ENCODE measurements at places on chromosomes 3 and 15.
A peak's percentile ranks its signal among the peaks of the same experiment; 100 is the strongest.

DNA sequence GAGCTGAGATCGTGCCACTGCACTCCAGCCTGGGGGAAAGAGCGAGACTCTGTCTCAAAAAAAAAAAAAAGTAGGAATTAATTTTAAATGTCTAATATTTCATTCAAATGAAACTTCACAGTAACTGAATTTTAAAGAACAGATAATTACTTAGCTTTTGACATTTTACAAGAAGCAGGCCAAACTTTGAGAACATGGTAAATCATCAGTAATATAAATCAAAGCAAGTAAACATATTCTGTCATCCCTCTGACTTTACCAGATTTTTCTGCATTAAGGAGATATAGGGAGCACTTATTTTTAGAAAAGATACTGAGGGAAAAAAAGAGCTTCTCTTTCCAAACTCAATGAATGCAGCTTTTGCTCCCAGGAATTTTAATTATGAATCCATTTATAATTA, 37.0 kb downstream of the NR1I2 start:
- no peak for DNase-seq
- no peaks in the 10 kb centered on the region for H3K36me3 ChIP-seq
- peaks cover 8% of the 10 kb centered on the region for H3K27me3 ChIP-seq
- no peak overlapping the region for H3K27ac ChIP-seq
- no peaks in the 10 kb centered on the region for H3K4me1 ChIP-seq

- no peak for DNase-seq
- H3K36me3 ChIP-seq = no peaks in the 10 kb centered on the region
- no peak overlapping the region for H3K4me3 ChIP-seq
- no peaks in the 10 kb centered on the region for H3K4me1 ChIP-seq
Observed at GRCh38 chr3:20701641-20702040, 515.6 kb upstream of the SGO1 start.

DNA sequence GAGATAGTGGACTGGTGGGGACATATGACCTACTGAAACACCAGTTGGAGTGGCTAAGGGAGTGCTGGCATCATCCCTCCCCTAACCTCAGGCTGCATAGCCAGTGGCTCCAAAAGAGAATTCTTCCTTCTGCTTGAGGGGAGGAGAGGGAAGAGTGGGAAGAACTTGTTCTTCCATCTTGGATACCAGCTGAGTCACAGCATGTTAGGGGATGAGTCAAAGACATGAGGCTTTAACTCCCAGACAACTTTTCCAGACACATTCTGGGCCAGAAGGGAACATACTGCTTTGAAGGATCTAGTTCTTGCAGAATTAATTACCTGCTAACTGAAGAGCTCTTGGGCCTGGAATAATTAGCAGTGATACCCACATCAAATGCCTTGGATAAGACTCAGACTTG, 36.8 kb upstream of the PEX5L start:
- H3K27me3 ChIP-seq = no peaks in the 10 kb centered on the region
- no peak overlapping the region for H3K27ac ChIP-seq
- H3K4me1 ChIP-seq = no peaks in the 10 kb centered on the region
- DNase-seq = no peak

- peaks cover 9% of the 10 kb centered on the region for H3K27me3 ChIP-seq
- H3K4me3 ChIP-seq = no peak overlapping the region
- no peaks in the 10 kb centered on the region for H3K36me3 ChIP-seq
- H3K27ac ChIP-seq = no peak overlapping the region
Observed at GRCh38 chr3:110711851-110712516, 359.6 kb upstream of the NECTIN3 start.

GRCh38 chr15:41115652-41116115, 396 bp downstream of the INO80 start:
- H3K4me3 ChIP-seq = peak overlapping the region; percentile 97
- no peaks in the 10 kb centered on the region for H3K27me3 ChIP-seq
- DNase-seq = peak; percentile 65
- peak overlapping the region; percentile 99 for H3K27ac ChIP-seq
- H3K36me3 ChIP-seq = no peaks in the 10 kb centered on the region

GRCh38 chr3:39220407-39221140, 28.2 kb upstream of the XIRP1 start:
- H3K4me1 ChIP-seq = no peaks in the 10 kb centered on the region
- no peak for DNase-seq
- H3K4me3 ChIP-seq = no peak overlapping the region
- peaks cover 14% of the 10 kb centered on the region for H3K27me3 ChIP-seq
- H3K27ac ChIP-seq = no peak overlapping the region

DNA sequence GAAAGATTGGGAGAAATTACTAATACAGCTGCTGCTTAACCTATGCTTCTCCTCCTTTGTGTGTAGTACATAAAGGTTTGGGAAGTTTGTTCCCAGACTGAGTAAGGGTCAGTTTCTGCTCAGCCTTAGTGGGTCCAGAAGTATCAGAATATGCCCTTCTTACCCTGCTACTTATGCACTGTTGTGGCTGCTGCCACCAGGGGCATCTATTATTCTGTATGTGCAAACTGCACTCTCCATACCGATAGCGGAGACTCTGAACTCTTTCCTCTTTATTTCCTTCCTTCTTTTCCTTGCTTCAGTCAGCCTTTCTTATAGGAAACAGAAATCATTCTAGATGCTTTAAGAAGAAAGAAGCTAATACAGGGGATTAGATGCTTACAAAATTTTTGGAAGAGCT, 4.0 kb downstream of the NEDD4 start:
- no peaks in the 10 kb centered on the region for H3K27me3 ChIP-seq
- peaks cover 18% of the 10 kb centered on the region for H3K4me1 ChIP-seq
- no peak overlapping the region for H3K4me3 ChIP-seq
- H3K27ac ChIP-seq = no peak overlapping the region
- H3K36me3 ChIP-seq = no peaks in the 10 kb centered on the region

DNA sequence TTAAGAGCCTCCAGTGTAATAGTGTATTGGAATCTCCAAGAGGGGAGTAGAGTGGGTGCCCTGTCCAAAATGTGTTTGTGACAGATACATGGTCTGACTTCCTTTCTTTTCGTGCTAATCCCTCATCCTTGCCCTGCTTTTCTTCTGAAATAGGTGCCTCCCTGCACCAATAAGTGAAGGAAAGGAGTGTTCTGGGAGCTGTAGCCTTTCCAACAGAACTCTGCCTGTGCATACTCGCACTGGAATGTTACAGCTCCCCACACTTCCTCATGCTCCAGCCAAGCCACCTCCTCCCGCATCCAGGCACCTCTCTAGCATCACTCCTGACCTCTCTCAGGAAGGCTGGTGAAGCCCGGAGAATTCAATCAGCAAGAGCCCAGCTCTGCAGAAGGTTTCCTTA, 478.0 kb downstream of the GABRG3 start:
- no peak overlapping the region for H3K27ac ChIP-seq
- H3K4me1 ChIP-seq = no peaks in the 10 kb centered on the region
- H3K4me3 ChIP-seq = no peak overlapping the region
- DNase-seq = no peak
- peaks cover 7% of the 10 kb centered on the region for H3K36me3 ChIP-seq

DNA sequence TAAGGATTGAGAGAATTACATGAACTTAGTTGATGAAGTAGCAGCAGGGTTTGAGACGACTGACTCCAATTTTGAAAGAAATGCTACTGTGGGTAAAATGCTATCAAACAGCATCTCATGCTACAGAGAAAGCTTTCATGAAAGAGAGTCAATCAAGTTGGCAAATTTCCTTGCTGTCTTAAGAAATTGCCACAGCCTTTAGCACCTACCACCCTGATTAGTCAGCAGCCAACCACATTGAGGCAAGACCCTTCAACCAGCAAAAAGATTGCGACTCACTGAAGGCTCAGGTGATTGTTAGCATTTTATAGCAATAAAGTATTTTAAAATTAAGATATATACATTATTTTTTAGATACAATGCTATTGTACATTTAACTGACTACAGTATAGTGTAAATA, 80.9 kb downstream of the RAP2B start:
- no peaks in the 10 kb centered on the region for H3K27me3 ChIP-seq
- no peaks in the 10 kb centered on the region for H3K36me3 ChIP-seq
- DNase-seq = no peak

DNA sequence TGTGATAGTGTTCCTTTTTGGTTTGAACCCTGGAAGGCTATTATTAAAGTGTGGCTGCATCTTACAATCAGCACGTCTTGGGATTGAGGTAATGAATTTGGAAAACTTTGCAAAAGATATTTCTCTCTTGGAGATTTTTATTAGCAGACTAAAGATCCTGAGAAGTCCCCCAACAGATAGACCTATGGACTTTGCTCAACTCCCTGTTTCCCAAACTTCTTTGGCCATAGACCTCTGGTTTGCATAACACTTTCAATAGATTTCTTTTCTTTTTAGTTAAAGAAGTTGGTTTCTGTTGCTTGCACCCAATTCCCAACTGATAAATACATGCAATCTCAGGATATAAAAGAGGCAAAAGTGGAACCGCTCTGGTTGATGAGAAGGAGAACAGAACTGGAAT, 465.8 kb upstream of the PROK2 start:
- H3K36me3 ChIP-seq = no peaks in the 10 kb centered on the region
- H3K27ac ChIP-seq = no peak overlapping the region
- DNase-seq = no peak

GRCh38 chr15:66840615-66841390, 138.8 kb downstream of the SMAD6 start:
- H3K27ac ChIP-seq = no peak overlapping the region
- H3K27me3 ChIP-seq = peaks cover 39% of the 10 kb centered on the region
- DNase-seq = no peak
- H3K36me3 ChIP-seq = no peaks in the 10 kb centered on the region

All from naive thymus-derived CD8-positive, alpha-beta T cell (primary cell).